ENCODE measurements at places on chromosomes 7 and 10. TPM values are rescaled to one million over a fixed set of nuclear protein-coding genes. Genes with fewer than 3 reads are reported as not detected.

- DNase-seq, result no peak
Measured at GRCh38 chr10:3797750-3798149, 12.7 kb upstream of the KLF6 start.

DNA sequence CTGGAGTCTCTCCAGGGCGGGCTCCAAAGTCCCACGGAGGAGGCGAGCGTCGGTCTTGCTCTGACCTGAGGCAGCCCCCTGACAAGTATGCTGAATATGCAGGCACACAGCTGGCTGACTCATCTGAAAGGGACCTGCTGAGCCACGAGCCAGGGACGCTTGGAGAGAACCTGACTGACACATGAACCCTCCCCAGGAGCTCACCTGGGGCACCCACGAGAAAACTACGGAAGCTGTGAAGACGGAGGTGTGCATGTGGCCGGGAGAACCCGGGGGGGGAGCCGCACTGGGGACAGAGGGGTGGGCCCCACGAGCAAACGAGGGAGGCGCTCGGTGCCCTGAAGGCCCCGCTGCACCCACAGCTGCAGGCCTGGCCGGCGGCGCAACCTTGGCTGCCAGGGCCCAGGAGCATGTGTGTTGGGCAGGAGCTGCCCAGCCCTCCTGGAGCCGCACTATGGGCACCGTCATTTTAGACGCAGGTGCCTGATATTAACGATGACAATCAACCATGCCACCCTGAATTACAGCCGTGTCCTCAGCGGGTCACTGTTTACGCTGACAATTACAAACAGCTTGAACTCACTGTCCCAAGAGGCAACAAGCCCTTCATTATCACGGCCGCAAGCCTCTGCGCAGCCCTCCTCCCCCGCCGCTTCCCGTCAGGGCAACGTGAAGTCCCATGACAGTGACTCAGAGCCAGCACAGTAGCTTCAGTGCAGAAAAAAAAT is 64.7 kb downstream of the DIP2C start:
- DNase-seq, result no peak

DNA sequence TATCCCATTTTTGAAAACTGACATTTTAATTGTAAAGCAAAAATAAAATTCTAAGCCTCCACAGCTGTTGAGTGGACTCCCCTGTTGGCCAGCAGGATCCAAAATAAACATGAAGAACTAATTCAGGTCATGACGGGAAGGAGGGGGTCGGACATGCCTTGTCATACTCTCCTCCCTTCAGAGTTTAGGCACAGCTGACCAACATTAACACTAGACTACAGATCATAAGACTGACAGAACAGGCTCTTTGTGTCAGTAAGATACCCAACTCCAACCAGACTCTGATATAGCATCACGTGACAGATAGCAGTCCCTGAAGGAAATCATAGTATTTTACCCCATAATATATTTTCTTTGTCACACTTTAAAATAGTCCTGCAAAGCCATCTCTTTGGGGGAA is 20.9 kb upstream of the ZNF12 start:
- no peak for DNase-seq

DNA sequence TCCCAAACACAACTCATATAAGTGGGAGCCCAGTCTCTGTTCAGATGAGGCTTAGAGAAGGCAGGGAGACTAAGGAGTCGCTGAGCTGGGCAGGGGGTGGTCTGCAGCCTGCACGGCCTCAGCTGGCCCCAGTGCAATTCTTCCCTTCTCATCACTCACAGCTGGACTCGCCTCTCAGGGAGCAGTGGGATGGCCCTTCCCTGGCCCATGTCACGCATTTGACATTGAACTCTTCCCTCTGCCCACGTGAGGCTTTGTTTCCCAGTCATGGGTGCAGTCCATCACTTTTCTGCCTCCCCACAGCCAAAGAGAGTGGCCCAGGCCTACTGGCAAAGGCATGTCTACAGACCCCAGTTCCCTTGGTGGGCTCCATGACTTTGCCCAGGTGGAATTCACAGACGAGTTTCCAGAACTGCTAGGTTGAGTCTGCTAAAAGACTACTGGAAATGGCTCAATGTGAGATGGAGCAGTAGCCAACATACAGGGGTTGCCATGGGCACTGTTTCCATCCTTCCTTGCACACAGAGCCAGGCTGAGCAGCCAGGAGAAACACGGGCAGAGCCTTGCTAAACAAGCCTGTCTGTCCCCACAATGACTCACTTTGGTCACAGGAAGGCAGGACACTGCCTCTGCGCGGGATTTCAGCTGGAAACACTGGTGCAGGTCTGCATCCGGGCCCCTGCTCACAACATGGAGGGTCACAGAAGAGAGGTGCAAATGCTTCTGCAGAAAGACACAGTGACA is 90.1 kb downstream of the OAT start:
- DNase-seq, result peak; percentile 75

- no peak for DNase-seq
Measured at GRCh38 chr7:85104432-85105205, 82.2 kb downstream of the SEMA3D start.

- DNase-seq, result no peak
Measured at GRCh38 chr10:52082307-52082706, 231.8 kb upstream of the DKK1 start.

DNA sequence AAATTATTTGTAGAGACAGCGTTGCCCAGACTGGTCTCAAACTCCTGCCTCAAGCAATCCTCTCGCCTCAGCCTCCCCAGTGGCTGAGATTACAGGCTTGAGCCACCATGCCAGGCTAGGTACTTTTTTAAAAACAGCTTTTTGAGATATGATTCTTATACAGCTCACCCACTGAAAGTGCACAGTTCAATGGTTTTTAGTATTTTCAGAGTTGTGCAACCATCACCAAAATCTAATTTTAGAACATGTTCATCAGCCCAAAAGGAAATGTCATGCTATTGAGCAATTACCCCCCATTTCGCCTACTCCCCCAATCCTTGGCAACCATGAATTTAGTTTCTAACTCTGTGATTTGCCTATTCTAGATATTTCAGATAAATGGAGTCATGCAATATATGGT is 73.7 kb downstream of the EVX1 start:
- DNase-seq, result no peak

- DNase-seq, result no peak
Measured at GRCh38 chr10:100858747-100859483, 53.8 kb upstream of the SLF2 start.

DNA sequence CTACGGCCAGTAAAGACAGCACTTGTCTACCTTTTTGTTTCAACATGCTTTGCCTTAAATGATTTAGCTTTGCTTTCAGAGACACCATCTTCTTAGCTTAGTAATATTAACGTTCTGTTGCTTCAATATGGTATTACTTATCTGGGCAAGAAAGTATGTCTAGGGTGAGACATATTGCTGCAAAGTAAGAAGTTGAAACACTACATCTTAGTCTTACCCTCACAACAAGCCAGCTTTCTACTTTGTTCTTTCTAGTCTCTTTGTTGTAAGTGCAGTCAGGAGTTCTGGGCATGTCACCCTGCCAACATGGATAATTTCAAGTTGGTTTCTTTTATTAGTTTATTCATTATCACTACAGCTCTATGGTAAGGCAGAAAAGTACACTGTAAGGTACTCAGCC is 122.7 kb upstream of the DNAJB12 start:
- no peak for DNase-seq

- no peak for DNase-seq
Measured at GRCh38 chr10:5648494-5649457, 17.6 kb downstream of the ASB13 start.

GRCh38 chr10:97042081-97042480 is 143.7 kb downstream of the SLIT1 start:
- DNase-seq, result no peak

GRCh38 chr10:43852149-43852548 is 203.5 kb upstream of the ZNF32 start:
- DNase-seq, result no peak

GRCh38 chr7:66150471-66150870 is 35.8 kb downstream of the CRCP start:
- peak; percentile 66 for DNase-seq

DNA sequence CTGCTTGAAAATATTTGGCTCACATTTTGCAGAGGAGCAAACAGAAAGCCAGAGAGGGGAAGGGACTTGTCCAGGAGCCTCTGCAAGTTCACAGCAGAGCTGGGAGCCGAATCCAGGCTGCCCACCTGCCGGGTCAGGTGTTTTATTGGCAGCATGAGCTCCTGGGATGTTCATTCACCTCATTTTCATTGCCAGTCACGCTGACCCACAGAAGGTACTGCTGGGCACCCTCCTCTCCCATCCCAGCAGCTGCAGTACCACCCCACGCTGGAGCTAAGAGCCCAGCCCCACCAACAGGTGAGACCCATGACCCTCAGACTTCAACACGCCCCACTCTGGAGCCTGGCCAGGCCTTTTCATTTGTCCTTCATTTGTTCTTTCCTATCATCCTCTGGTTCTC is 102.7 kb downstream of the GRID1 start:
- DNase-seq, result no peak

The PIK3AP1 gene
- total RNA-seq, result 5.9 TPM

The RTKN2 gene
- not detected for total RNA-seq

The CPSF4 gene
- 38.0 TPM for total RNA-seq

The VWA2 gene
- not detected for total RNA-seq

The HOGA1 gene
- total RNA-seq, result 2.6 TPM

The ANKRD1 gene
- 8.1 TPM for total RNA-seq

The HOXA3 gene
- 14.4 TPM for total RNA-seq
